Activated CD4-positive, CD25-positive, alpha-beta regulatory T cell treated with anti-CD3 and anti-CD28 coated beads, Interleukin-2, amount 50 U/mL, for 16 hours (primary cell): ENCODE measurements at places on chromosomes 12 and 14.

DNA sequence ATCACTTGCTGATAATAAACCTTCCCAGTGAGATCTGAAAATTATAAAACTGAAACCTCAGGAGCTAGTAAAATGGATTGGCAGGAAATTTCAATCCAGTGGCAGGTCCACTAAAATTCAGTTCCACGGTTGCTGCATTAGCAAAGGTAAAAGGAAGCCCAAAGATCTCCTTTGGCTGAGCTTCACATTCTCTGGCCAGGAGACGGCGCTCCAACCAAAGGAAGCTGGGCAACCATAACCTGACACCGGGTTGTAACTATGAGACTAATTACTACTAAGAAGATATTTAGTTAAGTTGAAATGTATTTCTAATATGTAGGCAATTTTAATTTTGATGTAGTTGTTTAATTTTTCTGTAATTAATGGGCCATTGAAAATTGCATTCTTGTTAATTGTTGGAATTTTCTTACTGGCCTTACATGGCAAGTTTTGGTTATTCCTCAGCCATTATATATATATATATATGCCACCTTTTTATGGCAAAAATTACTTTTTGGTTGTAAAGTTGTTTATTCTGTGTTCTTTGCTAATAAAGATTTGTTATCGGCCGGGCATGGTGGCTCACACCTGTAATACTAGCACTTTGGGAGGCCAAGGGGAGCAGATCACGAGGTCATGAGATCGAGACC lies 17.0 kb downstream of the OR8S1 start:
- DNase-seq: no peak

- no peak for DNase-seq
Observed at GRCh38 chr12:54452628-54453027, 20.8 kb downstream of the GTSF1 start.

- DNase-seq: no peak
Observed at GRCh38 chr12:124679533-124680371, 112.3 kb upstream of the NCOR2 start.

- DNase-seq: no peak
Observed at GRCh38 chr14:42778984-42779383, 1172.3 kb downstream of the LRFN5 start.

DNA sequence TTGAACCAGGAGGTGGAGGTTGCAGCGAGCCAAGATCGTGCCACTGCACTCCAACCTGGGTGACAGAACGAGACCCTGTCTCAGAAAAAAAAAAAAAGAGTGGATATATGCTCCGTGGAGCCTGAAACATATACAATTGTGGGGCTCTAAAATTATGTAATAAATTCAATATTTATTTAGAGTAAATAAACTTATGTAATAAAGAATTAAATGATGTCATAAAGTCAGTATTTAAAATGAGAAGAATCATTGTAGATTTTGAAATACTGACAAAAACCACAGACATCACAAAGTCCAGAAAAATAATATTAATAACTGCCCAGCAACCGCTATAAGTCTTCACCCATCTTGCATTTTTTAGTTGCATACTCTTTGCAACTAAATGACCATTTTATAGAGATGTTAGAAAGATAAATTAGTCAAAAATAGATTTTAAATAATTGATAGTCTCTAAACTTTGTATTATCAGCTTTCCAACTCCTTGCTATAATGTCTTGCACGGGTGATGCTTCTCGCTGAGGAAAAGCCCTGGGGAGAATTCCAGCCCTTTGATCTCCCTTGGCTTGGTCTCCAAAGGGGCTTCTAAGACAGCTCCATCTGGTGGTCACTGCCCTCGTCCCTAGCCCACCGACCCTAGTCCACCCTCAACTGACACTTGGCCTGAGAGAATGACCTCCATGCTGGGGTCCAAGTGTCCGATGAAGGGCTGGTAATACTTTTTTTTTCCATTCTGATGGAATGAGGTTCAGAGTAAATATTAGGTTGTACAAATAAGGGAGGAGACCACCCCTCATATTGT lies 7.9 kb upstream of the TMBIM6 start:
- no peak for DNase-seq

- no peak for DNase-seq
Observed at GRCh38 chr12:98970950-98971349, 325.9 kb downstream of the APAF1 start.

DNA sequence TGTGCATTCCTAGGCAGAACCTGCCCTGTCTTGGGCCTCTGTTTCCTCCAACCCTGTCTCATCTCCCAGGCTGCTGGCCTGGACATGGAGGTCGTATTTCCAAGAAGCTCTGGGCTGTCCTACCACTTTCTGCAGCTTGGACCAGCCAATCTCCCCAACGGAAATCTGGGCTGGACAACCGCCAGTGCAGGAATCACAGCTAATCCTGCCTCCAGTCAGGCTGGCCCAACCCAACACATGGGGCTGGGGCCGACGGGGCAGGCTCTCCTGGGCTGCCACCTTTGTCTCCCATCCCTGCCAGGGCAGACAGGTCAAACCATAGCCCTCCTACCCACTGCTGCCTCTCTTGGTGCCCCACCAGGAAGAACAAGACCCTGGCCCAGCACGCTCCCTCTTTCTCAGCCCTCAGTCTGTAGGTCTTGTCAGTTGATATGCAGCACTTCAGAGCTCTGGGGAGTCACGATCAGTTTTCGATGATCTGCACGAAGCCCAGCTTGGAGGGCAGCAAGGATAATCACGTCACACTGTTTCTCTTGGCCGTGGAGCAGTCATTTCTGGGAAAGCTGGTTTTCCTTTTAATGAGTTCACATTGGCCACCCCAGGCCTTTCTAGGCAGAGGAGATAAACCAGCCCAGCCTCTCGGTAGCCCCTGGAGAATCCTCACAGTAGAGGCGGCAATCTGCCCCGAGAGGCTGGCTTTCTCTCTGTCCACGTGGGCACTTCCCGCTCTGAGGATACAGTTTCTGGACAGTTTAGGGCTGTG lies 195.2 kb upstream of the PRMT8 start:
- DNase-seq: no peak

DNA sequence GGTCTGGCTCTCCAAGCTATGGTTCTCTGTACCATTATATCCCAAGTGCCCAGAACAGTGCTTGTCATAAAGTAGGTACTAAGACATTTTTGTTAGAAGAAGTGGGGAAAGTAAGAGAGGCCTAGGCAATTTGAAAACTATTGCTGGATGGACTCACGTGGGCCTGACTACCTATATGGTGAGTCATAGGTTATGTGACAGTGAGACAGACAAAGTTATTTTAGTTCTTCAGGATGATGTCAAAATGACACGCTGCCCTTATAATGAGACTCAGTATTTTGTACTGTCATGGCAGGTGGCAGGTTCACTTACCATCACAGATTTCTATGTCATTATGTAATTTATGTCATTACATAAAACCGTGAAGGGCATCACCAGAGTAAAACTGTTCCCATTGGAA lies 53.1 kb downstream of the PARP11 start:
- DNase-seq: no peak

DNA sequence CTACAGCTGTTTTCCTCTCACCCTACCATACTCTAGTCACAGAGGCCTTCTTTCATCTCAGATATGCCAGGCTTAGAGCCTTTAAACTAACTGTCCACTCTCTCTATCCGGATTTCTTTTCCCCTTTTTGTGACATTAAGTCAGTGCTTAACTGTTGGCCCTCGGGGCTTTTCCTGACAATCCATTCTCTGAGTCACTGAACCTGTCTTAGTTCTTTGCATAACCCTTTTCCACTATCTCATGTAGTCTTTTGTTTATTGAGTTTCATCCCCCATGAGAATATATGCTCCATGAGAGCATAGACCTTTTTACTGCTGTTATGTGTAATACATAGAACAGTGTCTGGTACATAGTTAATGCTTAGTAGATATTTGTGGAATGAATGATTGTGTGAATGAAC lies 68.7 kb downstream of the PLEKHA5 start:
- DNase-seq: no peak

- DNase-seq: no peak
Observed at GRCh38 chr14:82725213-82725612, 1191.6 kb upstream of the SEL1L start.

GRCh38 chr12:24306001-24306400 lies 356.5 kb upstream of the SOX5 start:
- no peak for DNase-seq

DNA sequence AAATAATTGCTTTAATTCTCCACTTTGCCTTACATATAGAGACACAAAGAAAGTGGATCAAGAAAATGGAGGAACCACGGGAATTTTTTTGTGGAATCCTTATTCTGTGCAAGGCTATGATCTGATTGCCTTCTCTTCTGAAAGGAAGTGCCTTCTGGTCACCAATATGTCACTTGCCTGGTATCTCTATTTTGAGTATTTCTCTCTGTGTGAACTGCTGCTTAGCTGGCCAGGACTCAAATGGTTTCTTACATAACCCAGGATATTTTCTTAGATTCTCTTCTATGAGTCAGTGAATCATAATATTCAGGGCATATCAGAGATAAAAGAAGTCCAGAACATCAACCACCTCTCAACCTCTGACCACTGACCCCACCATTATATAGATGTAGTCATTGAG lies 156.1 kb downstream of the DIO2 start:
- DNase-seq: no peak

DNA sequence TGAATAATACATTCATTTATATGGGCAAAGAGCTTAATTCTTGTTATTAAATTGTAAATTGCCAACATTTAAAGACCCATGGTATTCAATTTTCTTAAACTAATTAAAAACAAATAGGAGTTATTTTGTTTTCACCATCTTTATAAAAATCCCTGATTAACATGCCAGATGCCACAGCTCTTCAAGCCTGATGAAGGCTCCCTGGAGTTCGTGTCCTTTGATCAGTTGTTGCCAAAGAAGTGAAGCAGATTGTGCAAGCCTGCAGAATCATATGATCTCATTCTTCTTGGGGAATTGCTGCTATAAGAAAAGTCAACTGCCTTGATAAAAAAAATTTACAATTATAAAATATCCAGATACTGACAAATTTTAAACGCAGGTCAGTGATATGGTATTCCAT lies 288.3 kb upstream of the PPFIA2 start:
- DNase-seq: no peak
